ENCODE measurements at places on chromosomes 16 and 17. TPM values are rescaled to one million over a fixed set of nuclear protein-coding genes. Genes with fewer than 3 reads are reported as not detected.

DNA sequence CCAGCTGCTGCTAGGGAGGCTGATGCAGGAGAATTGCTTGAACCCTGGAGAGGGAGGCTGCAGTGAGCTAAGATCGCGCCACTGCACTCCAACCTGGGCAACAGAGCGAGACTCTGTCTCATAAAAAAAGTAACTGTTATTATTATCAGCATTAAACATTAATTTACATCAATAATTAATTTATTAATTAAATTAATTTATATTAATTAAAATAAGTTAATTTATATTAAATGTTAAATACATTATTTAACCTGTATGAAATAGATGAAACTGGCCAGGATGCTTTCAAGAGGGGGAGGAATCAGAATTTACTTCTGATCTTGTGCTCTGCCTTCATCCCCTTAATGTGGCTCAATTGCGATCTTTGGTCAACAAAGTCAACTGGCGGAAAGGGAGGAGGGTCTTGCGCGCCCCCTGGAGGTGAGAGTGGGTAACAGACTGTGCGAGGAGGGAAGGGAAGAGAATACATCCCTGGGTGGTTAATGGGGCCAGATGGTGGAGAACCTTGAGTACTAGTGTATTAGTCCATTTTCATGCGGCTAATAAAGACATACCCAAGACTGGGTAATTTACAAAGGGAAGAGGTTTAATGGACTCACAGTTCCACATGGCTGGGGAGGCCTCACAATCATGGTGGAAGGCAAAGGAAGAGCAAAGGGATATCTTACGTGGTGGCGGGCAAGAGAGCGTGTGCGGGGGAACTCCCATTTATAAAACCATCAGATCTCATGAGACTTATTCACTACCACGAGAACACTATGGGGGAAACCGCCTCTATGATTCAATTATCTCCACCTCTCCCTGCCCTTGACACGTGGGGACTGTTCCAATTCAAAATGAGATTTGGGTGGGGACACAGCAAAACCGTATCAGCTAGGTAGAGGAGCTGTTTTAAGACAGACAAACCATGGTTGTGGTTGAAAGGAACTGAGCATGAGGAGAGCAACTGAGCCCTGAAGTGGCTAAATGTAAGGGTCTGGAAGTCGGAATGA, 15.7 kb upstream of the CPPED1 start:
- no peak for DNase-seq

DNA sequence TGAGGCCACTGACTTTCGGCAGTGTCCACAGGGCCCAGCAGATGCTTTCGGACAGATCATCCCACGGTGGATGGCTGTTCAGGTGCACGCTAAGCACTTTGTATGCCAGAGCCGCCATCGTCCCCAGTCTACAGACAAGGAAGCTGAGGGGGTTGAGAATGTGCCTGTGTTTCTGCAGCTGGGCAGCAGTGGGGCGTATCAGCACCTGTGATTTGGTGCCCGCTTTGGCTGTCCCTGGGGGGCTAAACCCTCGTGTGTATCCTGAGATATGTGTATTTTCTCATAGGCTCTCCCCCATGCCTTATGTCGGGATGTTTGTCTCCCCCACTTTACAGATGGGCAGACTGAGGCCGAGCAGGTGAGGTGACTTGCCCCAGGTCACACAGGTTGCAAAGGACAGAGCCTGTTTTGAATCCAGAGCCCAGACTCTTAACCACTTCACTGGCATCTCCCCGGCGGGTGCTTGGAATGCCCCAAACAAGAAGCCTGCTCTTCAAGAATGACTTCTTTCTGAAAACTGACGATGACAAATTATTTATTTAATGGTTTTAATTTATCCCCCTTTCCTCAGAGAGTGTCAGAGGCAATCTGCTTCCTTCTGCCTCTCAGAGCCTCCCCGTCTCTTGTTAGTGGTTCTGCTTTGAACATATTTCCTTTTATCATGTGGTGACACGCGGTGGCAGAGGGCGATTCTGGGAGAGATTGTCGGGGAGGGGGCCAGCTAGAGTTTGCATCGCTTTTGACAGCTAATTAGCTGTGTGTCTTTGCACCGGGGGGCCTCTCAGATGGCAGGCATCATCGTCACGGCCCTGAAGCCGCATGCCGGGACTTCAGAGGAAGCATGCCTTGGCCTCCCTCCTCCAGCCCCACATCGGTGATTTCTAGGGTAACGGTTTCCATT, 149.6 kb upstream of the CIBAR2 start:
- DNase-seq, result no peak

Gene DPEP1
- polyA plus RNA-seq, result 18.0 TPM

DNA sequence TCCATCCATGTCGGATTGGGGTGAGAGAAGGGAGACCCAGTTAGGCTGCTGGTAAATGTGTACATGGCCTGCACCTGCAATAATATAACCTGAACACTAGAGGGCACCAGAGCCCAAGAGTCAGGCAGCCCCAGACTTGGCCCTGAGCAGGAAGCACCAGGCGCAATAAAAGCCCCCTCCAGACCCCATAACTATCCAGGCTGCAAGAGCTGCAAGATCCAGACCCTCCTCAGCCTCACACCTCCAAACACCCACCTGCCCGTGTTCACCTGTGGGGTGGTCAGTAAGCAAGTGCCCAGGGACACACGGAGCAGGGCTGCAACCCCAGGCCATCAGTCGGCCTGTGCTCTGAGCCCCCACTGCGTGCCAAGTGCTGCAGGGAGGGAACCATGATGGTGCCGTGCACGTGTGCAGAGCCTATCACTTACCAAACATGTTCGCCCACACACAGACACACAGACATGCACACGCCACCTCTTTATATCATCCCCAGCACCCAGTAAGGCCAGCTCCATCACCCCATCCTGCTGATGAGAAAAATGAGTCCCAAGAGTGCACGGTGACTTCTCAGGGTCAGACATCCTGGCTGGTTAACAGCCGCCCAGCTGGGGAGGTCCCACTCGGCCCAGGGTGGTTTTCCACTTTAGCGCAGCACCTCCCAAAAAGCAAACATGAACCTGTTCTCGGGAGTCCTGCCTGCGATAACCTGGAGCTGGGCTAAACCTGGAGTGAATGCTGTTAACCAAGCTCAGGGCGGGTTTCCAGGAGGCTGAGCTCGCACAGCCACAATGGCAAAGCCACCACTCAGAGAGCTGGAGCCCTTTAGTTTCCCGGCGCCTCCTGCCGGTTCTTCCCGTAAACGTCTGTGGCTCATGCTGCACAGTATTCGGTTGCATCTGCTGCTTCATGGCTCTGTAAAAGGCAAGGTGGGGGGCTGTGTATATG, 439.8 kb downstream of the SOX9 start:
- DNase-seq, result no peak

GRCh38 chr17:30375661-30376060, 3.1 kb upstream of the CPD start:
- no peak for DNase-seq

All from right renal cortex interstitium (tissue), 3 donors.